ENCODE measurements at places on chromosomes 5 and 9.

DNA sequence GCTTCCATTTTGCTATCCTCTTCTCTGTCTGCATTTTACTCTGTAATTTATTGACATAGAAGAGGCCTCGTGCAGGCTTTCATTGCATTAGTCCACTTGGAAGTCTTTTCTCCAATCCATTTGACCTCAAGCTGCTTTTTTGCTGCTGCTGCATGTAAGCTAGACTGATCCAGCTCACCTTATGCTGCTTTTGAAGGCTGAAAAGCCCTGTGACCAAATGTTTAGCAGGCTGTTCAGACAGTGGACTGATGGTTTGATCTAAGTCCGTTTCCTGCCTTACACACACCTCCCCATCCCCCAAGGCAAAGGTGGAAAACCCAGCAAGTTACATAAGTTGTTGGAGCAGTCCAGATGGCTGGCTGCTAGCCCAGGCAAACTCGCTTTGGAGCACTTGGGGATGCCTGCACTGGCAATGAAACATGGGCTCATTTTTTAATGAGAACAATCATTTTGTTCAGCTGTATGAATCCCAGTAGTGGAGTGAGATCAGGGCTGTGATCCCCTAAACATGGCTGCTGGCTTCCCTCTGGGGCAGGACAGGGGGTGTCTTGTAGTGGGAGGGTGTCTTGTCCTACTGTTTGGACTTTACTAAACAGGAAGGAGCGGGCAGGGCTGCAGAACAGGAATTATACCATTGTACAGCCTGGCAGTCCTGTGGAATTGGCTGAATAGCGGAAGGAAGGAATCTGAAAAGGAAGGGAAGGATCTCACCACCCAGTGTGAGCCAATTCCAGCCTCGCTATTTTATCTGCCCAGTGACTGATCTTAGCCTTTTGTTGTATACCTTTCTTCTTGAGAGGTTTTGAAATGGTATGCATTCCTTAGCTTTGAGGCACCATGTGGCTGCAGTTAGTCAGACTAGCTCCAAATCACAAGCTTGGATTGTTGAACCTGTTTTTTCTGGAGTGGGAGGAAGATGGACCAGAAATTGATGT is 212.0 kb downstream of the ARHGAP26 start:
- peak; percentile 33 for DNase-seq

GRCh38 chr5:149855366-149855765 is 89.2 kb downstream of the PDE6A start:
- no peak for DNase-seq

- no peak for DNase-seq
These were observed 56.2 kb downstream of the GLRA1 start for GRCh38 chr5:151868451-151868850.

DNA sequence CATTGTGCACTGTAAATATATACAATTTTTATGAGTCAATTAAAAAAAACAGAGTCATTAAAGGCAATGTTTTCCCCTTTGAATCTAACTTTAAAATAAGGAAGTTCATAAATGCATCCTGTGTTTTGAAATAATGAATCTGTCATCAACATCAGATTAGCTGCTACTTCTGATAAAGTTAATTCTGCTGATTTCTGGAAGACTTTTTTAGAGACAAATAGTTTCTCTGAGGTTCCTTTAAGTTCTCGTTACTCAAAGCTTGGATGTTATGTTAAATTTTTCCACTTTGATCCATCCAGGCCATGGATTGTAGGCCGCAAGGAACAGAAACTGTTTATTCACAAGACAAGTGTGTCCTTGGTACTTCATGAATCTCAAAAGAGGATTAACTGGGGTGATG is 115.5 kb downstream of the CARTPT start:
- no peak for DNase-seq

GRCh38 chr5:139579-140442 is 47.8 kb downstream of the PLEKHG4B start:
- DNase-seq, result no peak

Data from neuronal stem cell (in vitro differentiated cells).